ENCODE measurements at places on chromosomes 7 and 10.
A peak's percentile ranks its signal among the peaks of the same experiment; 100 is the strongest.

DNA sequence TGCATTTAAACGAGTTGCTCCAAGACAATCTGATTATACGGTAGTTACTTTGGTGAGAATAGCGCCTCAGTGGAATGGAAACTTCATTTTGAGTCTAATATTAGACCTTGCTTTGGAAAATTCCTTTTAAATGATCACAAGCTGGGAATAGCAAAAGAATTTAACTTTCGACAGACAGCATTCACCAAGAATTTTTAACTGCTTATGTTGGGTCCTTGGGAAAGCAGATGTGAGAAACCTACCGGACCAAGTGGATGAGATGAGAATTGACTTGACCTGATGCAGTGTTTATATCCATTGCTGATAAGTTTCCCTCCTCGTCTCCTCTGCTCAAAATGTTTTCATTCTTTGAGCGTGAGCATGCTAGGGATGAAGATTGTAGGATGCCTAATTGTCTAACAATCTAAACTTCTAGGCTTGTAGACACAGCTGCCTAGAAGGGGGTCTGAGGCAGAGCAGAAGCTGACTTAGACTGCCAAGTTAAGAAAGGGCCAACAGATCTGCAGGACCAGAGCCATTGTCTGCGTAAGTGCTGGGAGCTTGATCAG, 126.9 kb downstream of the CNNM2 start:
- DNase-seq = no peak

GRCh38 chr10:3672220-3672619, 112.8 kb downstream of the KLF6 start:
- DNase-seq = no peak

DNA sequence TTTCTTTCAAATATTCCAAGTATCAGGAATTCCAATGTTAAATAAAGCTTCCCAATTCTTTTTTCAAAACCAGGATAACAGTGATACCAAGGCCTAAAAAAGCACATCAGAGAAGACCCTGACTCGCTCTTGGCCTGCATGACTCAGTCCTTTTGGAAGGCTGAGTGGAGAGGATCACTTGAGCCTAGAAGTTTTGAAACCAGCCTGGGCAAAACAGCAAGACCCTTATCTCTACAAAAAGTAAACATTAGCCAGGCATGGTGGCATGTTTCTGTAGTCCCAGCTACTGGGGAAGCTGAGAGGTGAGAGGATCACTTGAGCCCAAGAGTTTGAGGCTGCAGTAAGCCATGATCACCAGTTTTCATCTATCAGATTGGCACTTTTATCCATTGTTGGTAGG, 18.7 kb downstream of the NFE2L3 start:
- DNase-seq = no peak

- DNase-seq = peak; percentile 51
Observed at GRCh38 chr7:74026903-74027682, 880 bp upstream of the ELN start.

GRCh38 chr10:101879456-101880231, 36.0 kb upstream of the KCNIP2 start:
- no peak for DNase-seq

GRCh38 chr10:132442636-132443035, 45.6 kb downstream of the PWWP2B start:
- DNase-seq = no peak

GRCh38 chr7:139702313-139702731, 75.5 kb downstream of the HIPK2 start:
- DNase-seq = no peak

GRCh38 chr10:61835069-61835945, 66.2 kb upstream of the ARID5B start:
- DNase-seq = peak; percentile 83

DNA sequence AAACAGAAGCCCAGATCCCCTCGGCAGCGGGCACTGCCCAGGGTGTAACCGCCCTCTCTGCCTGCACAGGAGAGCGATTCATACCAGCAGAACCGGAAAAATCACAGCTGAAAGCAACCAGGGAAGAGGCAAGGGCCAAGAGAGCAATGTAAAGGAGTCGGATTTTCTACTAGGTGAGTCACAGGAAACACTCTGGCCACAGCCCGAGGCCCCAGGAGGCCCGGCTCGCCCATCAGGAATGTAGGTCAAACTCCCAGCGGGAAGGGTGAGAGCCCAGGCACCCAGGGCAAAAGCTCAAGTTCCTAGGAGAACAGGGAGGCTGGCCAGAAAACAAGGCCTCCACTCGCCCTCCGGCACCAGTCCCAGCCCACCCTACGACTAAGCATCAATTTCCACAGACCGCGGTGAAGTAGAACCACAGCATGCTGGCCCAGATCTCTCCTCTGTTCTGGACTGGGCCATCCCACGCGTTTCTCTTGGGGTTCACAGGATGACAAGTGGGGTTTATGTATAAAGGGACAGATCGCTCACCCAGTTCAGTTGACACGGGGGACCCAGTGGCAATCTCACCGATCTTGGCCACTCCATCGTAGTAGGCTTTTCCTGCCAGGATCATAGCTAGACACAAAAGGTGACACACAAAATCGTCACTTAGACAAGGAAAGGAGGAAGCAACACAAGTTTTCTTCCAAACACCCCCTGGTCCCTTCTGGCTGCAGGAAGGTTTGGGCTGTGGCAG, 46.2 kb downstream of the BAIAP2L1 start:
- DNase-seq = peak; percentile 97

DNA sequence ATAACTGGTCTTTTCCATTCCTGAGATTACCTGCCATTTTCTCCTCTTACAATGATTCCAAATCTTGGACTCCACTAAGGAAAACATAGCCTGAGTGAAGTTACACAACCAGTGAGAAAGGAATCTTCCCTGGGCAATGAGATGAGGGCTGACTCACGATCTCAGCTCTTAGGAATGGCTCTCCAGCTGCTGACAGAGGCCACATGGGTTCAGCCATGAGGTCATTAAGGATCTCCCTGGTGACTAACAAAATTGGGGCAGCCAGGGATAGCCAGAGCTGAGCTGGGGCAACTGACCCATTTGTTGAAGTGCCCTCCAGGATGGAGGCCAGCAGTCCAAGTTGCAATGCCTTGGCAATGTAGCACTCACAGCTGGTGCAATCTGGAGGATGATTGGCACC, 78.7 kb upstream of the MKLN1 start:
- DNase-seq = peak; percentile 96

- peak; percentile 89 for DNase-seq
Observed at GRCh38 chr10:72048450-72049124, 39.8 kb downstream of the SPOCK2 start.

DNA sequence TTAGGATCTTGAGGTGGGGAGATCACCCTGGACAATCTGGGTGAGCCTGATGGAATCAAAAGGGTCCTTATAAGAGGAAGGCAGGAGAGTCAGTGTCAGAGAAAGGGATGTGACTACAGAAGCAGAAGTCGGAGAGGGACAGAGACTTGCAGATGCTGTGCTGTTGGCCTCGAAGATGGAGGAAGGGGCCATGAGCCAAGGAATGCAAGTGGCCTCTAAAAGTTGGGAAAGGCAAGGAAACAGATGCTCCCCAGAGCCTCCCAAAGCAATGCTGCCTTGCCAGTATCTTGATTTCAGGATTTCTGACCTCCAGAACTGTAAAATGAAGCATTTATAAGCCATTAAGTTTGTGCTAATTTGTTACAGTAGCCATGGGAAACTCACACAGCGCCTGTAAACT, 165.2 kb downstream of the FANK1 start:
- DNase-seq = no peak

GRCh38 chr7:106063024-106063423, 49.1 kb downstream of the SYPL1 start:
- no peak for DNase-seq

GRCh38 chr10:5283305-5284158, 81.2 kb upstream of the UCN3 start:
- peak; percentile 82 for DNase-seq

- no peak for DNase-seq
Observed at GRCh38 chr10:29026065-29026797, 262.6 kb upstream of the LYZL1 start.

GRCh38 chr7:5586279-5586962, 162.8 kb upstream of the TNRC18 start:
- no peak for DNase-seq

- peak; percentile 67 for DNase-seq
Observed at GRCh38 chr7:129238546-129238945, 13.7 kb downstream of the AHCYL2 start.

GRCh38 chr10:96176985-96177384, 46.9 kb downstream of the ZNF518A start:
- DNase-seq = no peak

- no peak for DNase-seq
Observed at GRCh38 chr7:49775949-49776443, 2.6 kb downstream of the VWC2 start.

DNA sequence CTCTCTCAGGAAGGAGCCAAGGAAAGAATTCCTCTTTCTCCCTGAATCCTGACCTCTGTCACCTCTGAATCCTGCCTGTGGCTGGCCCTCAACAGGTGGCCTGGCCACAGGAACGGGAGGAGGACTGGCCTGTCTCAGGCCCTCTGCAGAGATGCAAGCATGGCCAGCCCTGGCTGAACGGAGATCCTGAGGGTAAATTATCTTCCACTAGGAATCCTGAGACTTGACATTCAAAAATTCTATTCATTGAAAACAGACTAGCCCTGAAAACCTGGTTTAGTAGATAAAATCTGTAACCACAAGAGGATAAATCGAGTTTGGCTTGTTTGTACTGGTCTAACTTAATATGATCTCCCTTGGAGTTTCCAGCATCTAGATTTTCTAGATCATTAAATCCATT, 579.3 kb downstream of the LRMDA start:
- DNase-seq = no peak

- DNase-seq = no peak
Observed at GRCh38 chr7:128032605-128033235, 1.5 kb upstream of the LRRC4 start.

- DNase-seq = no peak
Observed at GRCh38 chr10:80271416-80271815, 18.0 kb downstream of the MAT1A start.

DNA sequence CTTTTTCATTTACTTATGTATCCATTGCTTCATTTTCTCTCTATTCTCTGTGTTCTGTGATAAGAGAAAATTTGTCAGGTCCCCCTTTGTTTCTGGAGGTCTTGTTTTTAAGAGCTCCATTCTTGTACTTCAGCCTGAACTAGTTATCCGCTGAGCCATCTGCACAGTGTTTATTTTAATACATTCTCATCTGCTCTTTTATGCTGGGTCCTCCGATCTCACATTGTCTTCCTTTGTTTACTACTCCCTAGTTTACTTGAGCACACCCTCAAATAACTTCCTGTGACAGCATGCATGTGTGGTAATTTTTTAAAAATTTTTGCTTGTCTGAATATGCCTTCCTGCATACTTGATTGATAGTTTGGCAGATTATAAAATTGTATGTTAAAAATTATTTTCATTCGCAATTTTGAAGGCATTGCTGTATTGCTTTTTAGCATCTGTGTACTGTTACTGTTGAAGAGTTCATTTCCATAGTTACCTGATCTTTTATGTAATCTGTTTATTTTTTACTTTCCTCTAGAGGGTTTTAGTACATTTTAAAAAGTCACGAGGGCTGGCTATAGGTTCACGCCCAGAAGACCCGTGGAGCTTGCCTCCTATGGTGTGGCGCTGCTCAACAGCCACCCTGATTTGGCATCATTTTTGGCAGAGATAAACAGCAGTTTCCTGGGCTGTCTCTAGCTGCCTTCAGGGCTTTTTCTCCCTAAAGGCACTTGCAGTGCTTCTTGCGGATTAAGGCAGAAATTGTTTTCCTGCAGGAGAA, 31.9 kb downstream of the RSBN1L start:
- no peak for DNase-seq

- no peak for DNase-seq
Observed at GRCh38 chr7:154598864-154599263, 404.1 kb downstream of the PAXIP1 start.

GRCh38 chr10:4107285-4107851, 322.4 kb upstream of the KLF6 start:
- DNase-seq = no peak
